ENCODE measurements at places on chromosomes 7 and 10.

DNA sequence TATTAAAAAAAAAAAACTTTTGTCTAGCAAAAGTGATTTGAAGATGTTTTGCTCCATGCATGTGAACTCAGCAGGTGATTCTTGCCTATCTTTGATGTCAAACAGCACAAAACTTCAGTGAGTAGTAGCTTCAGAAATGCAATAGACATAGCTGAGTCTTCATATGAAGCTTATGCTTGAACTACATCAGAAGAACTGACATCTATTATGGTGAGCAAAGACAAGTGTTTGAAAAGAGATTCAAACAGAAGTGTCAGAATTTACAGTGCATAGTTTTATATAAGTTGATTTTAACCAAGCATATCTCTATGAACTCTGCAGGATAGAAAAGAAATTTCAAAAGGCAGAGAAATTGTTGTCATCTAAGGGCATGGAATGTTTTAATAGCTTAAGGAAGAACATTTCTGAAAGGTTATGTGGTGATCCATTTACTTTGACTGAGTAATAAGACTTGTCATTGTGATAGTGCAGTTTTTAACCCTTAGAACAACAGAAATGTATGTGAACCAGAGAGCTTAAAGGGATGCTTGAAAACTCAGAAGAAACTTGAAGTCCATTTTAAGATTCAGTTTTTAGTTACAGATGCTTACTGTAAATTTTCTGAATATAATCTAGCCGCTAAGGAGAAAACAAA lies 351.4 kb downstream of the MDFIC start:
- no peak for DNase-seq

DNA sequence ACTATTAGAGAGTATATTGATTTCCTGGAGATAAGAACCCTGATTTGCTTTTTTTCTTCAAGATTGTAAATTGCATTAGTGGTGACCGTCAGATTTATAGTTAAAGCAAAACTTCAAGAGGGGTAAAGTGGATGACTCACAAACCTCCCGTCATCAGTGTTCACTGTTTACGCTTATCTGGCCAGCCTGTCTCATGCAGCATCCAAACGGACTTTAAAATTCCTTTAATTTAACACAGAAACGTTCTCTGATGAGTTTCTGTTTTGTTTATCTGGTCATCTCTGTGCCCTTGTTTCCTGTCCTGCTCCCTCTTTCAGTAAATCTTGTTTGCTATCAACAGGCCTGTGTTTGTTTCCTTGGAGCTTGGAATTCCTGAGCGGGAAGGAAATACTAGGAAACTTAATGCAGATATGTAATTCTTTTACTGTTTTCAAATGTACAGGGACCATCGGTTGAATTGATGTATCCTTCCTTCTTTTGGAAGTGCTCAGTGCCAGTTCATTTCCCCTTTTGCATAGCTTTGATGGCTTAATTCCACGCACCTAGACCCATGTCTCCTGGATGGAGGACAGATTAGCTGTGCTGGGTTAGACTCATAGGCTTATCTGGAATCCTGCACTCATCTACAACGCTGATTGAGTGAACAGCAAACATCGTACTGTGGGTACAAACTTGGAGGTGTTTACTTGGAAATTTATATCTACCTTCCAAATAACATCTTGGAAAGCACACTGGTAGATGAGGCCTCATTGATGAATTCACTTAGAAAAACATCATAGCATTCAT lies 21.3 kb downstream of the PTPRE start:
- no peak for DNase-seq

GRCh38 chr7:30907527-30908267 lies 4.0 kb upstream of the AQP1 start:
- DNase-seq: no peak

- DNase-seq: no peak
Observed at GRCh38 chr10:69817078-69817581, 15.4 kb downstream of the COL13A1 start.

DNA sequence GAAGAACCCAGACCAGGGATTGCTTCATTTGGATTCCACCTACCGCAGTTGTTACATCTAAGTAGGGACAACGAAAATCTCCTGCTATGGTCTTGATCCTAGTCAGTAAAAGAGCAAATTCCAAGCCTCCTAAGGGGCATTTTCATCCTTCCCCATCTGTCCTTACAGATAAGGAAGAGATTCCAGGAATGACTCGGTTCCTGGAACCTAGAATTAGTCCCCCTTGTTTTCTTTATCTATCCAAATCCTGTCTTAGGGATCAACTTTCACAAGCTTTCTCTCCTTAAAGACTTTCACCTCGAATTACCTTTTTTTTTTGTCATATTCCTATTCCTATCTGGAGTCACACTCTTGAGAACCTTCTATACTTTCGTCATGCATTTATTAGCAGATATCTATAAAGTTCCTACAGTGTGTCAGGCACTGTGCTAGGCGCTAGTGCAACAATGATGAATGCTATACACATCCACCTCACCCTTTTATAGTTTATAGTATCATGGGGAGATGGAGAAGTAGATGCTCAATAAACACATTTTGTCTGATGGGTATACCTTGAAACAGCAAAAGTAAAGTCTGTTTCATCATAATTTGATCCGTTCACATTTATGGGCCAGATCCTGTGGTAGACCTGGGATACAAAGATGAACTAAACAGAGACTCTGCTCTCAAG lies 39.2 kb downstream of the LAMB4 start:
- DNase-seq: no peak

GRCh38 chr7:125661677-125662076 lies 732.1 kb upstream of the POT1 start:
- no peak for DNase-seq

- no peak for DNase-seq
Observed at GRCh38 chr10:122796796-122797195, 48.9 kb downstream of the CUZD1 start.

- no peak for DNase-seq
Observed at GRCh38 chr10:100858261-100858660, 54.5 kb upstream of the SLF2 start.

DNA sequence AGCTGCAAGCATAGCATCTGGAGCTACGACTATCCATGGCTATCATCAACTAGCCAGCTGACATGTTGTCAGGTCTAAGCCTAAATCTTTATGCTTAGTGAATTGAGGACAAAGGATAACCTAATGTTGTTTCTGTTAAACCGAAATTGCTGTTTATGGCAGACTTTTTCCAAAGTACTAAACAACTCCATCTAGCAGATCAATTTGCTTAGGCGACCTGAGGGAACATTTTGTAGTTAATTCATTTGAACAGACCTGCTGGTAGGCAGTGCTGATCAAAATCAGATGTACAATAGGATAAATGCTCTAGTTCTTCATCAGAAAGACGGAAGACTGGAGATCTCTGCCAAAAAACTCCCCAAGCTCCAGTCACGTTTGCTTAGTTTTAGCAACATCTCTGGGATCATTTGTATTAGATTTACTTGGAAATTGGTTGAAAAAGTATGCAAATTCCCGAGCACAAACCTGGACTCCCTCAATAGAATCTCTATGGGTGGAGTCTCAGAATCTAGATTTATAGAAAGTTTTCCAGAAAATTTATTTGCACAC lies 301.6 kb upstream of the NRP1 start:
- DNase-seq: no peak

GRCh38 chr10:59993931-59994330 lies 87.6 kb upstream of the CCDC6 start:
- DNase-seq: no peak

DNA sequence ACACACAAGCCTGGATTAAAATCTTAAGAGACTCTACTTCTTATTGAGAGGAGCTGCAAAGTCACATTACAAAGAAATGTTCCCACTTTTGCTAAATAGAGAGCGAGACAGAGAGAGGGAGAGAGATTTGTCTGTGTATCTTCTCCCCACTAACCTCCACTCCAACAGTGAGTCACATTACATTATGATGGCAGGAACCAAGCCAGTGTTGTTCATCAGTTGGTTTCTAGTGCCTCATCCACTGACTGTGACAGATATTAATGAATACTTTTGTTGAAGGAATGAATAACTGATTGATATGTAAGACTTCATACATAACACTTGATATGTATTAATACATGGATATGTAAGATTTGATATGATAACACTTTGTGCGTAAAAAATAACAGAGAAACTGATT lies 258.2 kb upstream of the SORCS1 start:
- no peak for DNase-seq

DNA sequence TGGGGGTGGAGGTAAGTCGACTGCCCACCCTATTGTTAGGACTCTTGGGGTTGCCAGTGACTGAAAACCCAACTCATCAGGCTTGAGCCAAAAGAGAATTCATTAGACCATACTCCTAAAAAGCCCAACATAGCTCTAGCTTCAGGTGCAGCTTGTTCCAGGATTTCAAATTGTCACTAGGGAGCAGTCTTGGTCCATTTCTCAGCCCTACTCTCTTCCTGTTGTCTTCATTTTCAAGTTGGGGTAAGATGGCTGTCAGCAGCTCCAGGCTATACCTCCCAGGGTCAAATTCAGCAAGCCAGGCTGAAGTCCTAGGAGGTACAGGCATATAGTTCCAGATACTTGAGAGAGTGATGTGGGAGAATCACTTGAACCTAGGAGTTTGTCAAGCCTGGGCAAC lies 14.9 kb upstream of the COL13A1 start:
- no peak for DNase-seq

- no peak for DNase-seq
Observed at GRCh38 chr7:21256310-21256877, 171.5 kb upstream of the SP4 start.

GRCh38 chr7:143323653-143324052 lies 7.7 kb downstream of the CLCN1 start:
- DNase-seq: no peak

DNA sequence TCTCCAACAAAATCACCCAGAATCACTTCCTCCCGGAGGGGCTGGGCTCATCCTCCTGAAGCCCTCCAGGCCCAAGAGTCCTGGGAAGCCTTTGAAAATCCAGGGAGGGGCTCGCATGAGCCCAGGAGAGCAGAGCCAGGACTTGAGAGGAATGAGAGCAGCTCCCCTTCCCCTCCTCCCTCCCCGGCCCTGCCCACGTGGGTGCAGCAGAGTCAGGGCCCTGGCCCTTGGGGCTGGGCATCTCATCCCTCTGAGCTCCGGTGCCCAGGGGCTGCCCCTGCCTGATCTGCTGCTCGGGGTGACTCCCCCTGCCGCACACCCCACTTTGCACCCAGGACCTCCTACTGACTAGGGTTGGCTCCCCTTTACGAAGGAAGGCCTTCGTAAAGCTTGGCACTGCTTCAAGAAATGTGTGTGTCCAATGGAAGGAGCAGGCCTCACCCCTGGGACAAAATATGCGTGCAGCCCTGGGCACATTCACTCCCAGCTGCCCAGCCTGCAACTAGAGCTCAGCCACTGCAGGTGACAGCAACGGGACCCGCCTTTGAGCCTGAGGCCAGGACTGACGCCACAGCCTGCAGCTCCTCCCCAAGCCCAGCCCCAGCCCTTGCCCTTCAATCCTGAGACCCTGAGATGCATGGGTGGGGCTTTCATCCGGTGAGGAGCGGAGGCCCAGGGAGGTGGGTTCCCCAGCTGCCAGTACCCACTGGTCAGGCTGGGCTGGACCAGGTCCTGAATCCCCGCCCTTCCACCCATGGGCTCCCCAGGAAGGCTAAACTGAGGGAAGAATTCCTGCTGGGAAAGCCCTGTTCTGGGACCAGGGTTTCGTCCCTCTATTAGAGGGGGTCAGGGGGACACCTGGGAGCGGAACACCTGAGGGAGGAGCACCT lies 21.8 kb downstream of the PWWP2B start:
- no peak for DNase-seq

DNA sequence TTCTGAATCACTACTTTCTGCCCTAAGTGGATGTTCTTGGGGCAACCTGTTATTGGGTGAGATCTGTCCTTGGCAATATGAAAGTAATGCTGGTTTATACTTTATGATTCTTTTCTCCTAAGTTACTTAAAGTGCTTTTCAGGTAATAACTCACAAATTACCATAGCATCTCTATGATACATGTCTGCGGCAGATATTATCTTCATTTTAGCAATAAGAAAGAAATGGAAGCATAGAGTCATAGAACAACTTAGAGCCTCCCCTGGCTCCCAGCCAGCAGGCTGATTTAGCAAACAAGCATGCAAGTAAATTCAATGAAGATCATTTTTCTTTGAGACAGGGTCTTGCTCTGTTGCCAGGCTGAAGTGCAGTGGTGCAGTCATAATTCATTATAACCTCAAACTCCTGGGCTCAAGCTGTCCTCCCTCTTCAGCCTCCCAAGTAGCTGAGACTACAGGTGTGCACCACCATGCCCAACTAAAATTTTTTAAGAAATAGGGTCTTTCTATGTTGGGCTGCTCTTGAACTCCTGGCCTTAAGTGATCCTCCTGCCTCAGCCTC lies 38.1 kb upstream of the GRM8 start:
- no peak for DNase-seq

DNA sequence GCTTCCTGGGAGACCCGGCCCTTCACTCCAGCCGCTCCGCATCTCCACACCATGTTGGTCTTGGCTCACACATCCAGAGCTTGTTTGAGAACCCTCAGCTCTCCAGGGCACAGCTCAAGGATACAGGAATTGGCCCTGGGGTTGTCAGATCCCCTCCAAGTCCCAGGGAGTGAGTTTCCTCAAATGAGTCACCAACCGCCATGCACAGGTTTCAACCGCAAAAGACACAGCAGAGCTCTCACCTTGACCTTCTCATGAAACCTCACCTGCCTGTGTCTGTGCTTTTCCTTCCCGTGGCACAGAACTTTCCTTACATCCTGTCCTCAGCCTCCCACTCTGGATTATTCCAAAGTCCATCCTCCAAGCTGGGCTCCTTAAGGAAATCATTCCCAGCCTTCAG lies 20.6 kb downstream of the AZGP1 start:
- DNase-seq: no peak

DNA sequence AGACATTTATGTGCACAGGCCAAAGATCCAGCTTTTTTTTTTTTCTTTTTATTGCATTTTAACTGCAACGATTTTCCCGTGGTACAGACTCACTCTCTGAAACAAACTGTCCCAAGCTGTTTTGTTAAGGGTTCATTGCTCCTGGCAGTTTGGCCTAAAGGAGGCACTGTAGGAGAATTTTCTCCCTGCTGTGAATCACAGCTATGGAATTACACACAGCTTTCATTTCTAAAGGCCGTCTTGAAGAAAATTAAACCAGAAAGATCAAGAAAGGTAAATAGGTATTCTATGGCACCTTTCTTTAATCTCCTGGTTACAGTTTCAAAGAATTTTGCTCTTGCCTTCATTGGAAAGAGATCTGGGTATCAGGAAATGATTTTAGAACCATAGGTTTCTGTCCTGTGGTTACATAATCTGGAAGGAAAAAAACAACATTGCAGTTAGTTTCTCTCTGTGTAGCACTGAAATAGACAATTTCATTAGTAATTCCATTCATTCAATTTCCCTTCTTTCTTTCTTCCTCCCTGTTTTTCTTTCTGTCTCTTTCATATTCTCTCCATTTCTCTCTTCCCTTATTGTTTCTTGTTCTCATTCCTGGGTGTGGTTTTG lies 51.2 kb downstream of the PDK4 start:
- DNase-seq: no peak

GRCh38 chr10:107004362-107004761 lies 160.1 kb downstream of the SORCS1 start:
- DNase-seq: no peak

DNA sequence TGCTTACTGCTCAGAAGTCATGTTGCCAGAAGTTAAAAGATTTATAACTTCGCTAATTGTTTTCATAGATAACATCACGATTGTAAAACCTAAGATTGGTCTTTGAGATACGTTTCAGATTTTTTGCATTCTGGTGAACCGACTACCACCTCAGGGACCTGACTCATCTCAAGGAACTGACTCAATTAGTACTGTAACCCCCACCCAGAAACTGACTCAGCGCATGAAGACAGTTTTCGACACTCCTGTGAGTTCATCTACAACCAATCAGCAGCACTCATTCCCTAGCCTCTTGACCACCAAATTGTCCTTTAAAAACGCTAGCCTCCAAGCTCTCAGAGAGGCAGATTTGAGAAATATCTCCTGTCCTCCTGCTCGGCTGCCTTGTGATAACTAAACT lies 72.3 kb downstream of the ELMO1 start:
- DNase-seq: no peak

Data from stimulated activated CD8-positive, alpha-beta memory T cell treated with anti-CD3 and anti-CD28 coated beads, Interleukin-4, amount 100 ng/mL, for 1 hour (primary cell).